ENCODE measurements at places on chromosomes 2 and 18. TPM values are rescaled to one million over a fixed set of nuclear protein-coding genes. Genes with fewer than 3 reads are reported as not detected.

Gene MPP4
- not detected for total RNA-seq

Gene DUSP2
- 0.40 TPM for total RNA-seq

Gene AGXT
- not detected for total RNA-seq

Gene NFATC1
- total RNA-seq: 7.6 TPM

Gene NOTO
- not detected for total RNA-seq

Gene TMEM198
- total RNA-seq: 9.2 TPM

Gene ZNF397
- 3.9 TPM for total RNA-seq

Gene MYCN
- 0.32 TPM for total RNA-seq

Gene SLC38A11
- total RNA-seq: not detected

Gene M1AP
- total RNA-seq: not detected

Gene TRIP12
- 99.3 TPM for total RNA-seq

Gene MRO
- not detected for total RNA-seq

Gene REG3A
- total RNA-seq: not detected

Gene MAB21L4
- not detected for total RNA-seq

Gene FAM136A
- 26.1 TPM for total RNA-seq

Gene ZSWIM2
- total RNA-seq: not detected
